NCI-H2081 treated with DMSO at 0.1 percent for 48 hours (cell line): ENCODE measurements at places on chromosomes 2 and 18.

- no peak for DNase-seq
Measured at GRCh38 chr18:74517236-74517630, 17.1 kb upstream of the CNDP1 start.

- no peak for DNase-seq
Measured at GRCh38 chr2:227191367-227191766, 26.9 kb downstream of the COL4A3 start.

GRCh38 chr2:121993682-121994081 is 238.2 kb downstream of the TSN start:
- DNase-seq = no peak

GRCh38 chr18:70674896-70675295 is 386.1 kb downstream of the SOCS6 start:
- no peak for DNase-seq

GRCh38 chr18:59620381-59620780 is 76.8 kb downstream of the CCBE1 start:
- DNase-seq = no peak

DNA sequence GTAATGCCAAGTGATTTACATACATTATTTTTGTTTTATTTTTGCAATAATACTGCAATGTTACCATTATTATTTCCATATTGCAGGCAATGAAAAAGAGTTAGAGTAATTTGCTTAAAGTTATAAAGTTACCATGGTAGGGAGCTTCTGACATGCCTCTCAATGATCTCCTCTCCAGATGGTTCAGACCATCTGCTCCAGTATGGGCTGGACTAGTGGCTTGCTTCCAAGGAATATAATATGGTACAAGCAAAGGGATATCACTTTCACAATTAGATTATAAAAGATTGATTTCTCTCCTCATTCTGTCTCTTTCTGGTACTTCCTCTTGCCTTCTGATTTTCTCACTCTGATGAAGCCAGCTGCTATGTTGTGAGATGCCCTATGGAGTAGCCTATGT is 245.4 kb downstream of the INSIG2 start:
- no peak for DNase-seq

DNA sequence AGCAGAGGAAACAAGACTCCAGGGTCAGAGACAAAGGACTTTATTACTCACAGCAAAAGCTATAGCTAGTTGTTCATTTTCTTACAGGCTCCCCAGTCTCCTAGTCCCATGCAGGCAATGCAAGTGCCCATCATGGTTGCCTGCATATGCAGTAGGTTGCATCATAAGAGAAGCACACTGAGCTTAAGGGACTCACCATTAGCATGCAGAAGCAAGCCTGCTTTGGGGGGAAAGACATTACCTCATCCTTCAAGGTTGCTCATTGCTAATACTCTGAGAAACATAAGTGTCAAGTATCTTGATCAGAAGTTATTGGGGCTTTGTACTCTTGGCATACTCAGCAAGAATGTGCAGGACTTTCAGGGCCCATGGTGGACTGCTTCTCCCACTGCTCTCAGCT is 114.6 kb upstream of the CCDC68 start:
- no peak for DNase-seq

DNA sequence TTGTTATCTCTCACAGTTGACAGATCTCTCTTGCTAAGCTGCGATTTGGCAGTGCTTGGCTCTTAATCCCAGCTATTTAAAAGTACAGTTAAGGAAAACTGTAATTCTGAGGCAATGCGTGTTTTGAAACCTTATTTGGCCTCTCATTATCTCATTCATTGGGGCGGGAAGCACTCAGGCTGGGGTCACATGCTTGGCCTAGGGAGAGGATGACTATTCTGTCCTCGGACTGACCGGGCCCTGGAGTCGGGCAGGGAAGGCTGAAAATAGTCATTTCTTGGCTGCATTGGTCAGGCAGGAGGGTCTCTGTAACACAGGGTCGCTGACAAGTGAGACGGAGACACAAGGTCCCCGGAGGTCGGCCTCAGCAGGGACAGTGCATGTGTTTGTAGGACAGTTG is 20.2 kb upstream of the EMILIN2 start:
- DNase-seq = no peak

- no peak for DNase-seq
Measured at GRCh38 chr2:239432174-239432573, 31.4 kb upstream of the HDAC4 start.

DNA sequence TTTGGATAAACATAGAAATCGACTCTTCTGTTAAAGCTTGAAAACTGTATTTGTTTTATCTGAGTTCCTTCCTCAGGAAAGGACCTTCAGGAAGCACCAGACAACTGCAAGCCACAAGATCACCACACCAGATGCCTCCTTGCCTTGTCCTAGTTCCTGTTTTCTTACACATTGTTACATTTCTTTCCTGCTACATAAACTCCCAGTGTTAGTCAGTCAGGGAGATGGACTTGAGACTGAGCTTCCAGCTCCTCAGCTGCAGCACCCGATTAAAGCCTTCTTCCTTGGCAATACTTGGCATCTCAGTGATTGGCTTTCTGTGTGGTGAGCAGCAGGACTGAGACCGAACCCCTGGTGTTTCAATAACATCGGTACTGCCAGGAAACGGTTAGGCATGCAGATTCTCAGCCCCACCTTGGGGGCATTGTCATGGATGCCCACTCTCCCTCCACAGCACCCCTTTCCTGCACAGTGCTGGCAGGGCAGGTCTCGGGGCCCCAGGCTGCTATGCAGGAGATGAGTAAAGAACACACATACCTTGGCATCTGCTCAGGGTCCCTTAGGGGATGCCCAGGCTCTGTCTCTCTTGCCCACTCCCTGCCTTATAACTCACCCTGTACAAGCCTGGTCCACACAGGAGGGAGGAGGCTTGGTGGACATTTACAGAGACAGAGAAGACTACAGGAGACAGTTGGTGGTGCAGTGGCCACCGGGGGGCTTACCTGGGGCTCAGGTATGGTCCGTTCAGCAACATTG is 32.6 kb downstream of the ANKMY1 start:
- DNase-seq = no peak

DNA sequence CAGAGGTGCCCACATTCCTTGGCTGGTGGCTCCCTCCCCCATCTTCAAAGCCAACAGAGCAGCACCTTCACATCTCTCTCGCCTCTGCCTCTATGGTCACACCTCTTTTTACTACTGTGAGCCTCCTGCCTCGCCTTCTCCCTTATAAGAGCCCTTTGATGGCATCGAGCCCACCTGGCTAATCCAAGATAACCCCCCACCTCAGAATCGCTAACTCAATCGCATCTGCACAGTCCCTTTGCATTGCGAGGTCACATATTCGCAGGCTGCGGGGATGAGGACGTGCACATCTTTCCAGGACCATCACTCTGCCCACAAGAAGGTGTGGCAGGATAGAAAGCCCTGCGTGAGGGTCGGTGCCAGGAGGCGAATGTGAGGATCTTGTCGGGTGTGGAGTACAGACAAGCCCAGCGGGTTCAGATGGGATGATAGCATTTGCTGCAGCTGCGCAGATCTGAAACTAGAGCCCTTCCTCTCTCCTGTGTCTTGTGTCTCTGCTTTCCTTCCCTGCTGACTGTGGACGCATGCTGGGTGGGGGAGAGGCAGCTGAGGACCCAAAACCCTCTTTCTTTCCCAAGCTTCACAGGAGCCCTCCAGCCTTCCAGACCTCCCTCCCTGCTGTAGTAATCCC is 148.3 kb upstream of the HDAC4 start:
- no peak for DNase-seq

DNA sequence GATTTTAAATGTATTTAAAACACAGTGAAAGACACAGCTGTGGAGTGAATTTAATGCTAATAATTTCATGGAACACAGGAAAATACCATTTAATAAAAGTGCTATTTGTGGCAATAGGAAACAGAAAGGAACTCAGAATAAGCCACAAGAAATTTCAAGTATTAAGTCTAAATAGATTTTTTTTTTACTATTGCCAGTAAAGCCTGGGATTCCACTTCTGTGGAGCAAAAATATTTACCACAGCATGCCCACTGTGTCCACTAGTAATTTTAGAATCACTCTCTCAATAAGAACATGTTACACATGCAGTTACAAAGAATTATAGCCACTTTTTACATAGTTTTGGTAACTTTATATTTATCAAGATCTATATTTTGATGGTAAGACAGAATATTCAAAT is 17.2 kb downstream of the KCTD18 start:
- DNase-seq = no peak
